ENCODE measurements at places on chromosomes 3 and 15.

DNA sequence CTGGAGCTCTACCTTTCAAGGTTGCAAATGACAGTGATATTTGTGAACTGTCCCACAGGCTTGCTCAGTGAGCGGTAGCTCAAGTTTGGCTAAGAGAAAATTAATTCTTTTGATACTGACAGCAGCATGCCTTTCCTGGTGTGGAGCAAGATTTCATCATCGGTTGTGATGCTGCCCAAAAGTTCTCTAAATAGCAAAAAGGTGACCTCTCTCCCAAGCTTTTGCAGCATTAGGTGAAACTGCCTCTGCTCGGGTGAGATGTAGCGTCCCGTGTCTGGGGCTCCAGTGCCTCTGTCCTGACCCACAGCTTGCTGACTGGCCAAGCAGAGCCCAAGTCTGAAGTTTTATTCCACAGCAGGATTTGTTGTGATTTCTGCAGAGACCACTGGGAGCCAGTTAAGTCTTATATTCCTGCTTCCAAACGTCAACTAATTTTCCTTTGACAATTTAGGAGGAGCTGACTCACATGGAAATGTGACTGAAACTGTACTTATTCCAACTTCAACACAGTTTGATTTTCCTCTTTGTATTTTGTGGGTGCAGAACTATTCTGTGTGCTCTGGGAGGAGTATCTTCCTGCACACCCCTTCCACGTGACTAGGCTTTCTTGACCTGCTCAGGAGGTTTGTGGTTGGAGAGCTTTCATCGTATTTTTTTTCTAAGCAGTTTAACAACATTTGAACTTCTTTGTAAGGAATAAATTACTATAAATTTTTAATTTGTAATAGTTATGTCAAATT lies 5.9 kb downstream of the SYNM start:
- DNase-seq: no peak

GRCh38 chr15:31279221-31280045 lies 47.2 kb upstream of the KLF13 start:
- no peak for DNase-seq

- DNase-seq: no peak
These were observed 39.3 kb downstream of the C2CD4B start for GRCh38 chr15:62125773-62126172.

GRCh38 chr3:82654708-82655107 lies 893.3 kb upstream of the GBE1 start:
- DNase-seq: no peak

DNA sequence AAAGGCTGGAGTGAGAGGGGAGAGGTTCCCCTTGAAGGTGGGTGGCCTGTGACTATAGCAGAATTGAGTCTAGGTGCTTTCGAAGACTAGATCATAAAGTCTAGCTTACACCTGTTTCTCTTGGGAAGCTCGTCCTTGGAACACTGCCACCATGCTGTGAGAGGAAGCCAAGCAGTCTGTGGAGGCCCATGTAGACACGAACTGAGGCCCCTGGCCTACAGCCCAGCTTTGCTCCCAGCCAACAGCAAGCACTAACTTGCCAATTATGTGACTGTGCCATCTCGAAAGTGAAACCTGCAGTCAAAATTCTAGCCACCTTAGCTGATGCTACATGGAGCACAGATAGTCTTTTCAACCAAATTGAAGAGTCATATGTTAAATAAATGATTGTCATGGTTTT lies 190.5 kb upstream of the NECTIN3 start:
- no peak for DNase-seq

GRCh38 chr3:70999730-71000129 lies 583.8 kb downstream of the FOXP1 start:
- DNase-seq: no peak

GRCh38 chr3:98445949-98446406 lies 17.0 kb upstream of the OR5K1 start:
- no peak for DNase-seq

GRCh38 chr3:78420611-78421010 lies 1347.2 kb downstream of the ROBO1 start:
- DNase-seq: no peak

GRCh38 chr15:39075311-39075710 lies 505.6 kb upstream of the THBS1 start:
- no peak for DNase-seq

GRCh38 chr3:143914257-143914656 lies 57.4 kb upstream of the DIPK2A start:
- DNase-seq: no peak

GRCh38 chr3:147377412-147378367 lies 28.7 kb downstream of the ZIC4 start:
- no peak for DNase-seq

DNA sequence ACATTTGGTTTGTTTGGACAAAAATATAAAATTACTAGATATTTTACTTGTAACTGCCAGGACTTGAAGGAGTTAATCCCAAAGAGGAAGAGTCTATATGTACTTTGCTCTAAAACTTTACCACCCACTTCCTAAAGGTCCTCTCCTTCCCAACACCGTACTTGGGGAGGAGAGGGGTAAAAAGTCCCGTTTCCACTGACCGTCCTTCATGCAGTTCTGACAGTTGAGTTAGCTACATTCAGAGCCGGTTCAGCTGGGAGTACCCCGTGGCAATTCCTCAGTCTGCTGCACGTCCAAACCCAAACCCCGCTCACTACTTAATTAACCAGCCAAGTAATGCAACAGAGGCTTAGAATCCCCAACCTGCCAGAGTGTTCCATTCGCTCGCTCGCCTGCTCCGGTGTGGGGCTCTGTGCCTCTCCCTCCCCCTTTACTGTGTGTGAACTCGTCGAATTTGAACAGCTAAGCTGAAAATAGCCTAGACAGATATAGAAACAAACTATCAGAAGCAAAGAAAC lies 519.7 kb downstream of the FOXP1 start:
- peak; percentile 37 for DNase-seq

DNA sequence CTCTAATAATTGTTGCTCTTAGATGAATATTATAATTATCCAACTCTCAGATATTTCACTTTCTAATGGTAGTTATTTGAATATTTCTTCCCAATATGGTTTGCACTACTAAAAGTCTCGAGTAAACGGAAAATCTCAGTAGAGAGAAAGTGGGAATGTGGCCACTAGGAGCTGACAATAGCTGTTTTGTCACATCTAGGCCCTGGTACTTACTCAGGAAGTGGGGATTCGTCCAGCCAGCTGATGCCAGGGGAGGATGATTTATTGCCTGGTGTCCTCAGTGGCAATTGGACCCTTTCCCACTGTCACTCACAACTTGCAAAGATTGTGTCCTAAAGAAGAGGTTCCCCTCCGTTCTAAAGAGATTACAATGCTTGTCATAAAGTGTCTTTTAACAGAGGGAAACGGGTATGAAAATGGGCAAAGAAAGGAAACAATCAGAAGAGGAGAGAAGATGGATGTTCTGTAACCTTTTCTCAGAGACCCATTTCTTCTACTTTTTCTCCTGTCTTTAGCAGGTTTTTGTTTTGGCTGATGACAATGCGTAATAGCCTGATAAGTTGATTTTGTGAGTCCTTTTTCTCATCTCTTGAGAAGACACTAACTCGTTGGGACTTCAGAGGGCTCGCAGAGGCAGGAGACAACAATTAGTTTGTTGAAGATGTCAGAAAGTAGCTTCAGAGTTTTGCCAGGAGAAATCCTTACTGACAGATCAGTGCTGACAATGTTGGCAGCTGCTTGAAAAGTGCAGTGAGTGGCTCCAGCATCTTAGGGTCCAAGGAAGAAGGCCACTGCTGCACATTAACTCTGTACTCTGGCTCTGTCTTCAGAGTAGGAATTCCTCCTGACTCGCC lies 320.6 kb downstream of the MECOM start:
- no peak for DNase-seq

DNA sequence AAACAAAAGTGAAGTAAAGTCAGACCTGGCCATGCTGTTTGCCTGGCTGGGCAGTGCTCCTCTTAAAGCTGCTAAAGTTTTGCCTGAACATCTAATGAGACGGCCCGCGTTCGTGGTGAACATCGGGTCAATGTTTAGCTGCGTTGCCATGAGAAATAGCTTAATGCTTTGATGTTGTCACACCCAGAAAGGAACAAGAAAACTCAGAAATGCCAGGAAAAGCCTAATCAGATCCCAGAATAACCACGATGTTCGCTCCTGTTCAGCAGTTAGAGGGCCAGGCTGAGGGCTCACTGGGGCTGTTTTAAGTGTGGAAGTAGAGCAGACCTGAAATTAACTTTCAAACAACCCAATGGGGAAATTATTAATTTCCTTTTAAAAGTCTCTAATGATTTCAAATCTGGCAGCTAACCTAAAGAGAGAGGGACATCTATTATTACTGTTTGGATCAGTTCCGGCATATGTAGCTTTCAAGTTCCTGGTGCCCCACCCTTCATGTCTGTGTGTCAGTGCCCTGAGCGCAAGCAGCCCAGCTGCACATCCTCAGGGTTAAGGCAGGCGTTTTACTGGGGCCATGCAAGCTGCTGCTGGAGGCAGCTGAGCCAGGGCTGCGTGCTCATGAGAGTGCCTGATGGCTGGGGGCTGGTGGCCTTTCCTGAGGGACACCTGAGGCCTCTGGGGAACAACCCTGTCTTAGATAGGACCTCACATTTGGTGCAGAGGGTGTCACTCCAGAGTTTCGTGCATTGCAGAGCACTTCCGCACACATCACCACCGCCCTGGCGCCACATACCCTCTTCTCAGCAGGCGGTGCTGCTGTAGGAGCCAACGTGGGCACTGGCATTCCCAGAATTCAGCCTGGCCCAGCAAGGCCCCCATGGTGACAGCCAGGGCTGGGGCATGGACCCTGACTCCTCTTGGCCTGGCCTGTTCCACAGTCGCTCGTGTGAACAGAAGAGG lies 76.6 kb downstream of the LRRK1 start:
- DNase-seq: no peak

DNA sequence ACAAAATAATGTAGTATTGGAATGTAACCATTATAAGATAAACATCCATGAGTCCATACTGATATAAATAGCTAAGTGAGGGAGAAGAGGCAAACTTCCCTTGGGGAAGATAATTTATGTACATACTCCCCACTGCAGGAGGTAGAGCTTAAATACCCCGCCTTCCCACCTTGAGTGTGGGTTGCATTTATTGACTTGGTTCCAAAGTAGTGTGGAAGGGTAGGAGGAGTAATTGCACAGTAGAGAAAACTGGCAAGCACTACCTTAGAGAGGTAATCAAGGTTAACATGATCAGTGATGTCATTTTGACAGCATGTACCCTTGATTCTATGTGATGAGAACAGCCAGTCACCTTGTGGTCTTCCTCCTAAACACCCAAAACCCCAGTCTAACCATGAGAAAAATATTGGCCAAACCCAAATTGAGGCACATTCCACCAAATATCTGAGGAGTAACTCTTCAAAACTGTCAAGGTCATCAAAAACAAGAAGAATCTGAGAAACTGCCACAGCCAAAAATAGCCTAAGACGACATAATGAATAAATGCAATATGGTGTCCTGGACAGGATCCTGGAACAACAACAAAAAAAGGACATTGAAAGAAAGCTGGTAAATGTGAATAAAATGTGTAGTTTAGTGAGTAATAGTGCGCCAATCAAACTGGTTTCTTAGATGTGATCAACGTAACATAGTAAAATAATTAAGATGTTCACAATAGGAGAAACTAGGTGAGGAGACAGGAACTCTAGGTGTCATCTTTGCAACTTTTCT lies 774 bp upstream of the CNOT10 start:
- no peak for DNase-seq

GRCh38 chr3:185878920-185879319 lies 54.1 kb upstream of the IGF2BP2 start:
- no peak for DNase-seq

GRCh38 chr3:21620511-21621155 lies 130.4 kb downstream of the ZNF385D start:
- no peak for DNase-seq

GRCh38 chr3:149401926-149402310 lies 24.5 kb upstream of the TM4SF1 start:
- no peak for DNase-seq

GRCh38 chr3:182233957-182234356 lies 522.2 kb downstream of the SOX2 start:
- DNase-seq: no peak

- no peak for DNase-seq
These were observed 94.8 kb downstream of the CD200R1L start for GRCh38 chr3:112751564-112752512.

DNA sequence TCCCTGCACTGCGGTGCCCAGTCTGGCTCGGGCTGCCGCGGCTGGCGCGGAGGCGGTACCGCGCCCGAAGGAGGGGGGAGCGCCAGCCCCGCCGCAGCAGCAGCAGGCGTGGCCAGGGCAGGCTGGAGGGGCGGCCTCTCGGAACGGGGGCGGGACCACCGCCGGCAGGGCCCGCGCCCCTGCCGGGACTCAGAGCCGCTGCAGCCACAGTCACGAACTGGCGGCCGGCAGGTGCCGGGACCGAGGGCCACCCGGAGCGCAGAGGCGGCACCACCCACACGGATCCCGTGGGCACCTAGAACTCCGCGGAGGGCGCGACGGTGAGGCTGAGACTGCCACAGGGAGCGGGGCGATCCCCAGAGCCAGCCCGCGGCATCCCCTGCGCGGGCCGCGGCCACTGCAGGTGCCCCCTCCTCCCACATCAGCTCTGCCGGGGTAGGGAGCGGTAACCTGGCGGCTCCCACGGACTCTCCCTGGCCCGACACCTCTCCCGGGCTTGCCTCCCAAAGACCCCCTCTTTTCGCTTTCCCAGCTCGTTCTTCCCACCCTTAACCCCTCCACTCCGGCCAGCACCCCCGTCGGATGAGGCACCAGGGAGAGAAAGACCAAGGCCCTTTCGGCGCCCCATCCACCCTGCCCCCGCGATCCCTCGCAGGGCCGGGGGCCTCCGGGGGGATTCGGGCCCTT lies at the start of gene VWA5B2:
Gene VWA5B2 (plus strand): TSS at position 192 of the 687 bp plus-strand sequence. CDS start 944 bp downstream, outside the sequence.
- peak; percentile 62 for DNase-seq
